ENCODE measurements at places on chromosomes 2 and 18.

DNA sequence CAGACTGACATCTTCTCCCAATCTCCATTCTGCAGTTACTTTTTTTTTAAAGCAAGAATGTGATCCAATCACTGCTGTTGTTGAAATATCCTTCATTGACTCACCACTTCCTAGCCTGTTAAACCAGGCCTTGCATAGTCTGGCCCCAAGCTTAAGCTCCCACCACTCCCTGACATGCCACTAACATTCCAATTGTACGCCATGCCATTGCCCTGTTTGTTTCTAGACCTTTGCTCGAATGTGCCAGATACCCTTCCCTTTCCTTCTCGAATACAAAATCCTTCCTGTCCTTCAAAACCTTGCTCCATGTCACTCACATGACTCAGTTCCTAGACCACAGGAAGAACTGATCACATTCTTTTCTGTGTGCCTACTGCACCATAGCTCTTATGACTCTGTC is 224.2 kb downstream of the CYRIA start:
- DNase-seq: no peak

- peak; percentile 39 for DNase-seq
Measured at GRCh38 chr2:164960159-164960558, 4.8 kb upstream of the SLC38A11 start.

GRCh38 chr2:227450926-227451654 is 20.9 kb upstream of the AGFG1 start:
- DNase-seq: no peak

DNA sequence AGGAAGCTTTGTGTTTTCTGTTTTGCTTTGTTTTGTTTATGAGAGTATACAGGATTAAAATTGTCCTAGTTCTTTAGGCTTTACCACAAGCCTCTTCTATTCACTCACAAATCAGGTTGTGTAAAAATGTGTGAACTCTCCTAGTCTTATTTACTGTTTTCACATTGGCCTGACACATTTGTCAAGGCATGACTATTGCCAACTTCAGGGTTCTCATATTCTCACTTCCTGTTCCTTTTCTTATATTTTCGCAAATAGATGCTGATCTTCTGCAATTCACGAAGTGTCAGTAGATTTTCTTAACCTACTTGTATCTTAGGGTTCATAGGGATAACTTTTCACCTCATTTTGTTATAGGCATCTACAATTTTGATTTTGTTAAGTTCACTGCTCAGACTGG is 67.1 kb downstream of the CCDC102B start:
- no peak for DNase-seq

DNA sequence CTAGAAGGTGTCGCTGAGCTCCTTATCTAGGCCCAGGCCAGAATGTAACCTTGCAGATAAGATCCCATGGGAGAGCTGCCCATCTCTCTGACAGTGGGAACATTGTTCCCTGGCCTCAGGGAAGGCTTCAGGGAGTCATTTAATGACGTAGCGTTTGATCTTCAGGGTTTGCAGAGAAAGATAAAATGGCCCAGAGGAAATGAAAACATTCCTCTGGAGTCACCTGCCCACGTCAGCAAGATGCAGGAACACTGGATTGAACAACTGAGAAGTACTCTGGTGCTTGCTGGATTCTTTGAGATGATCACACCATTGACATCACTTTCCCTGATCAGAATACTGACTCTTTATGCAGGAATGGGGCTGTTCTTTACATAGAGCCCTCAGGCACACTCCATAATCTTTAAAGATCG is 51.6 kb downstream of the MAPK4 start:
- no peak for DNase-seq

All from NCI-H2171 treated with DMSO at 0.1 percent for 48 hours (cell line).